Tibial nerve (tissue), 4 donors: ENCODE measurements at places on chromosomes 1 and 21.

GRCh38 chr1:16298653-16299052 lies 53.6 kb downstream of the FBXO42 start:
- DNase-seq = no peak

DNA sequence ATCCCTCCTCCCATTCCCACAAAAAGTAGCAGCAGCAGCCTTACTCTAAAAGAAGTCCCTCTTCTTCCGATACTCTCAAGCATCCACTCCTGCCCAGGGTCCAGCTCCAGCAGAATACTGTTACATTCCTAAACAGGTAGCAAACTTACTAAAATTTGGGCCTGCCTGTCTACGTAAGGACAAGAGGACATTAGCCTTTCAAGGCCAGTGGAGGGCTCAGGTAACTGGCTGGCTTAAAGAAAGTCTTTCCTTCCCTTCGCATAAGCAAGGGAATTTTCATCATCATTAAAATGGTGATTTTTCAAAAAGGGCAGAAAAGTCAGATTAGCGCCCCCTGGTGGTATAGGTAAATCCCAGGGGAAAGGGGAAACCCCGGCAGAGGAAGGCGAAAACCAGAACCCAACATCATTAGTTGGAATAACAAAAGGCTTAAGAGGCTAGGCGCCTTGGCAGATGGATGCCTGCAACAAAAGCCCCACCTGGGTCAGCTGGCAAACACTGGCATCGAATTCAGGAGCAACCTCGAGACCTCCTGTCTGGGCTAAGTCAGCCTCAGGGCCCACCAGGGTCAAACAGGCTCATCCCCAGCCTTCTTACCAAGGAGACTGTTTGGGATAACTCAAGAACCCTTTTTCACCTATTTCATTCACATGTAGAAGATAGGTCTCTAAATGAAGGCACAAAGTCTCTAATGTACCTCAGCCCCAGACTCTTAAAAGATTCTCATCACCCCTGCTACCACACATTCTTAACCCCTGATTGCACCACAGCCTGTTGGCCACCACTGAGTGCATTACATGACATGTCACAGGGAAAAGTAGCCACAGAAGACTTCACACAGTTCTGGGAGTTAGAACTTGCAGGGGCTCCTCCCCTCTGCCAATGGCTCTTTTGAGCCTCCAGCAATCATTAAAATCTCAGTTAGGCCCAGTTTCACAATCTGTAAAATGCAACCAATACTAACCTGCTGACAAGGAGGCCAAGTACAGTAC lies 36.7 kb downstream of the ERI3 start:
- DNase-seq = peak; percentile 26

DNA sequence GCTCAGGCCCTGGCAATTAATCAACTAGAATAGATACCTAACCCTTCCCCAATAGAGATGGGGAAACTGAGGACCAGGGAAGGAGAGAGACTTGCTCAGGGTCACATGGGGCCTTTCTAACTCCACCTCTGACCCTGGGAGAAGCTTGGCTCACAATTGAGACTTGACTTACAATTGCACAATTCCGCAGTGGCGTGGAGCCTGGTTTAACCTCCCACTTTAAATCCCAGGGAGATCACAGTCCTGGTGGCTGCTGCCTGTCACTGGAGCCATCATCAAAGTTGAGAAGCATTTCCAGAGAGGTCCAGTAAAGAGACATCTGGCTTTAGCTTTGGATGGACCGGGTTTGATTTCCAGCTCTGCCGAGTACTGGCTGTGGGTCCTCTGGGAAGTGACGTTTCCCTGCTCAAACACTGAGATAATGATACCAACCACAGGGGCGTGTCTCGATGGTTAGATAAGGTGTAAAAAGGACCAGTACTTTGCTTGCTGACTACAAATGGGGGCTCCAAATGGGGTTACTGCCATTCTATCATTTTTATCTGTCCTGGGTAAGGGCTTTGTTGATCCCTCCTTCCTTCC lies 39.3 kb downstream of the TRIM62 start:
- DNase-seq = peak; percentile 28

GRCh38 chr21:35311985-35312384 lies 262.9 kb upstream of the RUNX1 start:
- DNase-seq = no peak

DNA sequence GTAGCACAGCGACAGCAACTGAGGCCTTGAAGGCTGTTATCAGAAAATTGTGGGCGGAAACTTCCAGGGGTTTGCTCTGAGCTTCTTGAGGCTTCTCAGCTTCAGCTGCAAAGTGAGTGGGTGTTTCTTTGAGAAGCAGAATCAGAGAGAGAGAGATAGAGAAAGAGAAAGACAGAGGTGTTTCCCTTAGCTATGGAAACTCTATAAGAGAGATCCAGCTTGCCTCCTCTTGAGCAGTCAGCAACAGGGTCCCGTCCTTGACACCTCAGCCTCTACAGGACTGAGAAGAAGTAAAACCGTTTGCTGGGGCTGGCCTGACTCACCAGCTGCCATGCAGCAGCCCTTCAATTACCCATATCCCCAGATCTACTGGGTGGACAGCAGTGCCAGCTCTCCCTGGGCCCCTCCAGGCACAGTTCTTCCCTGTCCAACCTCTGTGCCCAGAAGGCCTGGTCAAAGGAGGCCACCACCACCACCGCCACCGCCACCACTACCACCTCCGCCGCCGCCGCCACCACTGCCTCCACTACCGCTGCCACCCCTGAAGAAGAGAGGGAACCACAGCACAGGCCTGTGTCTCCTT lies at the start of gene FASLG:
TSS of gene FASLG (plus strand) at position 233 of the 583 bp plus-strand sequence. CDS start at position 332, 99 bp downstream.
- DNase-seq = no peak

GRCh38 chr1:76314730-76315129 lies 240.2 kb downstream of the ST6GALNAC3 start:
- DNase-seq = no peak

GRCh38 chr1:61322769-61323168 lies 240.4 kb downstream of the NFIA start:
- no peak for DNase-seq

GRCh38 chr1:232570007-232570406 lies 59.9 kb downstream of the SIPA1L2 start:
- DNase-seq = no peak

DNA sequence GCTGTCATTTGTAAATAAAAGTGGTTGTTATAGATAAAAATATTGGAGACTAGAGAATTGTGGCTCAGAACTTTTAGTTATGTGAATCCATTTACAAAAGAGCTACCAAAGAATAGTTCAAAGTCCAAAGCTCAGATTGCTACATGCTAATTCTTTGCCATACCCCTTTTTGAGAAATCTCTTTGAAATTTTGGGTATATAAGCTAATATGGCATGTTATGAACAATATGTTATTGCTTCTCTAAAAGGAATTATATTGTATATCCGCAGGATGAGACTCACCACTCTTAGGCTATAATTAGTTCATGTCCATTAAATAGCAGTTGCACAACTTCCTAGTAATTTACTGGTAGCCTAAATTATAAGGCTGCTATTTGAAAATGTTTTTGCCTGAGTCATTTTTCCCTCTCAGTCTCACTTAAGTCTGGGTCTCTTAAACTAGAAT lies 178.0 kb downstream of the ZNF281 start:
- DNase-seq = no peak

GRCh38 chr1:245823408-245824147 lies 668.8 kb downstream of the KIF26B start:
- DNase-seq = no peak

DNA sequence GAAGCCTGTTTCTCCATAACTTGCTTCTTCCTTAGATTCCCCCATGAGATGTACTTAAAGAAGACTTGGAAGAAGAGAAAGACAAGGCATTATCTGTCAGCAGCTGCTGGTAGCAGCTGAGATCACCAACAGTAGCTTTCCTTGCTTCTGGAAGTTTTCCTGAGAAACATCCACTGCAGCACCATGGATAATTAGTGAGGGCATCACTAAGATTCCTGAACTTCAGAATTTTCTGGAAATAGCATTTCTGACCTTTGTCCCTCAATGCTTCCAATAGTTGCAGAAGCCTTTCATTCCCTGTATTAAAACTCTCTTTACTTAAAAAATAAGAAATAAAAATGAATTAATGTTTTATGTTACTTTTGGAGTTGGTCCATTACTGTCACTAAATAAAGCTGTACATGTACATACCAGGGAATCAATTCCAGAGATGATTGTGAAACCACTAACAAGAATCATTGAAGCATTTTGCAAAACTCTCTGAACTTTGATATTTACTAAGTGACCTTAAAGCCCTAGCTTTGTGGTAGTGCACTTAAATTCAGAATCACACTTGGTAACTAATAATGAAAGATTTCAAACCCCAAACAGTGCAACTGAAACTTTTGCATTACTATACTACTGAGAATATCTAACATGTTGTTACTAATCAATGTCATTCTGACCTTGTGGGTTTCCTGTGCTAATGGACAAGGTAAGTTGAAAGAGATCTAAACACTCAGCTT lies at the start of gene CFHR4:
TSS of gene CFHR4 (plus strand) at position 538 of the 725 bp plus-strand sequence. CDS start at position 637, 99 bp downstream.
- no peak for DNase-seq

GRCh38 chr1:155035936-155036335 lies 2.3 kb downstream of the DCST1 start:
- no peak for DNase-seq

- DNase-seq = no peak
Measured at GRCh38 chr1:66503841-66504470, 30.0 kb upstream of the SGIP1 start.

DNA sequence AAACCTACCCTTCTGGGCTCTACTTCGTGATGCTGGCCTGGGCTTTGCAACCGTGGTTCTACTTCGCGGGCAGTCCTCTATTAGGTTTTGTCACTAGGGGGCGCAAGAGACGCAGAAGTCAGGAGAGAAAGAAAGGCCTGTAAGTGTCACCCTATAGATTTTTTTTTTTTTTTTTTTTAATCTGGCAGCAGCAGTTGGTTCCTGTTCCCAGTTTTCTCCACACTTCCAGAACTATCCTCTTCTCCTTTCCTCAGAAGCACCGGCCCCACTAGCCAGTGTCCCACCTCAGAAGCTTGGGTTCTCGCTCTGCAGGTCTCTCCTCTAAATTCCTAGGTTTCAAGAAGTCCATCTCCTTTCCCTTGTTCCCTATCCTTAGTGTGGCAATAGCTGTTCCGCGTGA lies 9.1 kb upstream of the LCE2D start:
- no peak for DNase-seq

DNA sequence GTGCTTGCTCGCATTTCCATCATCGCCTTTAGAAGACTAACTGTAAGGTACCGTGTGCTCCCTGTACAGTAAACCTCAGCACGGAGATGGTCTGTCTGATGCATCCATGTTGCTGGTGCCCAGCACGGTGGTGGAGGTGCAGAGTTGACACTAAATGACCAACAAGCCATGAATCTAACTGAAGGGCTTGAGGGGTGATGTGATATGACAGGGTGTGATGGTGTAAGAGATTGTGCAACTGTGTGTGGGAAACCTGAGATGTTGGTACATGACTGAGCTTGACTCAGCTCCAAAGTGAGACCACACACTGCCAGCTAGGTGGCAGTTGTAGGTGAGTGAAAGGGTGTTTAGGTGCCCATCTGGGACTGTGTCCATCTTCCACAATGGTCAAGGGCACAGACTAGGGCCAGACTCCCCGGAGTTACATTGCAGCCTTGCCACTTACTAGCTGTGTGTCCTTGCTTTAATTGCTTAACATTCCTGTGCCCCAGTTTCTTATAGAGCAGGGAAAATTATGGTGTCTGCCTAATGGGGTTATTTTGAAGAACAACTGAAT lies 21.4 kb downstream of the SLC2A1 start:
- no peak for DNase-seq

DNA sequence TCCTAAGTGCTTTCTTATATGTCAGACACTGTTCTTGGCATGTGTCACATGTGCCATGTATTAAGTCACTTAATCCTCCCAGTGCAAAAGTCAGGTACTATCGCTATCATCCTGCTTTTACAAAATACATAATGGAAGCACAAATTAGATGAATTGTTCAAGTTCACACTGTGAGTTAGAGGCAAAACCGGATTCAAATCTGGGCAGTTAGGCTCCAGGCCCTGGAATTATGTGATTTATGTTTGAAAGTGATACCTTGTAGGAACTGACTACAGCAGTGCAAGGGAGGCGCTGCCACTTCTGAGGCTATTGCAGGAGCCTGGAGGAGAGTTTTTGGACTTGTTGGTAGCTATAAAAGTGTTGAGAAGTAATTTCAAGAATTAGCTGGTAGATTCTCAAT lies 358.3 kb downstream of the HLX start:
- DNase-seq = no peak

DNA sequence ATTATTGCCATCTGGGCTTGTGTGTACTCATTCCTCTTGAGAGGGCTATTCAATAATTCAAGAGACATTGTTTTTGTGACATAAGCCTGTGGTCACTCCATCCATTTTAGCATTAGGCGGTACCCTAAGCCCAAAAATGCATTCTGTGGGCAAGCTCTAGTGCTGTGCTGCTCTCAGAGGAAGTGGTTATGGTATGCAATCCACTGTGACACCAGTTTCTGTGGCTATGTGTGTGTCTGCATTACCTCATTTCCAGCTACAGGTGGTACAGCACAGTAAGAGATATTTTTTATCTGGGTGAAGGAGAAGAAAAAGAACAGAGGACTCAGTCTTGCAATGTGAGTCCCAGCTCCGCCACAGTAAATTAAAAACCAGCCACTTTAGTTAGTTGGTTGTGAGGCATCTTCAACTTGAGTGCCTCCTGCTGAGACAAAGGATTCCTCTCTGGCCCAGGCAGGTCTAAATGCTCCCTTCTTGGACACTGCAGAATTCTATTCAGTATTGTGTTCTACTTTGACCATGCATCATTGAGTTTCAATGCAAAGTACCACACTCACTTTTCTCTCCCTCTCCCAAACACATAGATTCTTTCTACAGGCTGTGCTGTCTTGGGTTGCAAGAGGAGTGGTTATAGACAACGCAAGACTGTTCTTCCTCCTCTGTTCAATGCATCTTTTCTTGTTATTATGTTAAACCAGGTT lies 777.8 kb upstream of the BRINP3 start:
- DNase-seq = no peak

DNA sequence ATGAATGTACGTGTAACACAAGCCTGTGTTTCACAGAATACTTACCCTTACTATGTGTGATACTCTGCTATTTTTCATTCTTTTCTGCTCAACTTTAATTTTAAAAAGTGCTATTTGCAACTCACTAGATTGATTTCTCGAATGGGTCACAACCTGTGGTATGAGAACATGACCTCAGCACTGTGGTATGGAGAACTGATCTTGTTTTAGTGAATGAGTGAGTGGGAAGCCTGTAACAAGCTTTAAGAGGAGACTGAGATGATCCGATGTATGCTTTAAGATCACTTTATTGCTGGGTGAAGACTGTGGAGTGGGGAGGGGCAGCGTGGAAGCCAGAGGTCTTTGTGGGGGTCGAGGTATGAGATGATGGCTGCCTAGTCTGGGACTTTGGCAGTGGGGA lies 21.6 kb downstream of the MECR start:
- no peak for DNase-seq

DNA sequence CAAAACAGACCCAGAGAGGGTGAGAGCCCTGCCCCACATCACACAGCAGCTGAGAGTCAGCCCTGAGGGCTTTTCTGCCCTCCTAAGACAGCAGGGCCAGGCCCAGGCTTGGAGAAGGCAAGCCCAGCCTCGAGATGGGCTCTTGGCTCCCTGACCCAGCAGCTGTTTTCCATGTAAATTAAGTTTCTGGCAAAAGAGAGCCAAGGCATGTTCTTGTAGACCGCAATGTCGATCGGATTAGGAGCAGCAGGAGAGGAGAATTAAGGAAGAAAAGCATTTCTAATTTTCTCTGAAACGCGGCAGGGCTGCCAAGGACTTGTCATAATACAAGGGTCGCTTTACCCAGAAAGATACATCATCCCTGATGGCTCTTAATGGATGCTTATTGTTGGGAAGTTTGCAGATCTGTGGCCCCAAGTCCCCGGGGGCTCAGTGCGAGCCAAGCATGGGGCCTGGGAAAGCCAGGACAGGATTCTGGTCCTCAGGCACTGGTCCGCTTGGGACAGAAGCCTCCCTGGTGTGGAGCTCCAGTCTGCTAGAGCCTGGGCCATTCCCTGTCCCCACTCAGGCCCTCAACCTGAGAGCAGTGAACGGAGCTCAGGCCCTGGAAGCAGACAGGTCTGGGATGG lies 62.8 kb downstream of the DMRTB1 start:
- DNase-seq = no peak
